ENCODE measurements at places on chromosomes 16 and 17.

- peak; percentile 13 for DNase-seq
Measured at GRCh38 chr17:550041-550398, 164.6 kb downstream of the VPS53 start.

- DNase-seq, result peak; percentile 22
Measured at GRCh38 chr16:88455610-88456355, 2.7 kb downstream of the ZFPM1 start.

GRCh38 chr17:72030067-72030899, 90.5 kb upstream of the SOX9 start:
- DNase-seq, result peak; percentile 17

DNA sequence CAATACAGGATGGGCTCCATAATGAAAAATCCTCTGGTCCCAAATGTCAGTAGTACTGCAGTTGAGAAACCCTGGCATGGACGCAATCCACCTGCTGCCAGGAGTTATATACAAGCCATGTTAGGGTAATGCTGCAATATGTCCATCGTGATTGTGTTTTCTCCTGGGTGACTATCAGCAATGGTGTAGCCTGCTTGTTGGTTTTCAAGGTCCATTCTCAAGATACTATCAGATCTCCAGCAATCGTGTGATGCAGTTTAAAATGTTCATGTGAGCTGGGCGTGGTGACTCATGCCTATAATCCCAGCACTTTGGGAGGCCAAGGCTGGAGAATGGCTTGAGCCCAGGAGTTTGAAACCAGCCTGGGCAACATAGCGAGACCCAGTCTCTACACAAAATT, 24.0 kb downstream of the ABCC1 start:
- no peak for DNase-seq

DNA sequence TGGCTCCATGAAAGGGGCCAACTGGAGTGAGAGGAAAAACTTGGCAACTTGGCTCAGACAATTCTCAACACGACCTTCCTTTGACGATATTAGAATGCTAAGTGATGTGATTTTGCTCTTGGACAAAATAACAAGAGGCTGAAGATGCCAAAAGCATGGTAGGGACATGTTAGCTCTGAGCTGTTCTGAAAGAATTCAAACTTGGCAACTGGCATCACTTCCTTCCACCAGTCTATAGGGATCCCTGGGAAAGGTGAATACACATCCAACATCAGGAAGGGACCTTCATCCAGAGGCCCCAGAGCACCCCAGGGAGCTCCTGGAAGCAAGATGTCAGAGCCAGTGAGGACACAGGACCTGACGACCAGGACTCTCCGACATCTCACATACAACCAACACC, 4.3 kb downstream of the KRT37 start:
- no peak for DNase-seq

DNA sequence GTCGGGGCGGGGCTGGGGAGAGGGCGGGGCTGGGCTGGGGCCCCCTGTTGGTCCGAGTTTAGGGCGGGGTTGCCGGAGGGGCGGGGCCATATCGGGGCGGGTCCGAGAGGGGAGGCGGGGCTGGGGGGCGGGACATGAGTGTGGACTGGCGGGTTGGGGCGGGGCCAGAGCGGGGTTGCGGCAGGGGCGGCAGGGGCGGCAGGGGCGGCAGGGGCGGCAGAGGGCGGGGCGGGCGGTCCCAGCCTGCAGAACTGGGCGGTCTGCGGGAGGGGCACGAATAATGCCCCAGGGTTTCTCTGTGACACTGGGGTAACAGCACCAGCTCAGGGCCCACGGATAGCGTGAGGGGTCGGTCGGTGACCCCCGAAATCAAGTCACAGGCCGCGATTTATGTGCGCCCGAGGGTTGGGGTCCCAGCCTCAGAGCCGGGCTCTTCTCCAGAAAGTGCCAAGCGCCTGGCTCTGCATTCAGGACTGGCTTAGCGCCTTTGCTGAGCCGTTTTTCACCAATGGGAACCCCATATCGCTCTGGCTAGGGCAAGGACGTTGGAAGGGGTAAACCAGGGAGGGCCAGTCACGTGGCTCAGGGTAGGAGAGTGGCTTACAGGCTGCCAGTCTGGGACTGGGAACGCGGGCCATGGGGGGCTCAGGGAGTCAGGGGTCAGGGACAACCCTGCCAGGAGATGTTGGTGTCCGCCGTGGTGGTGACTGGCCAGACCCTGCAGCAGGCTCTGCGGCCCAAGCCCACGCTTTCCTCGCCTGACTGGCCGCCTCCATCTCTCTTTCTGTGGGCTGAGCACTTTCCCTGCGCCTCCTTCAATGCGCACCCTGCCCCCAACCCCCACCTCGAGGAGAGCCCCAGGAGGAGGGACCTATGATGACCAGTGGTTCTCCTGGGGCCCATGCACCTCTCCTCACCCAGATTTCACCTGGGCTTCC, 1.2 kb upstream of the METTL26 start:
- peak; percentile 64 for DNase-seq

GRCh38 chr16:86528061-86528929, 18.0 kb downstream of the FOXF1 start:
- DNase-seq, result no peak

DNA sequence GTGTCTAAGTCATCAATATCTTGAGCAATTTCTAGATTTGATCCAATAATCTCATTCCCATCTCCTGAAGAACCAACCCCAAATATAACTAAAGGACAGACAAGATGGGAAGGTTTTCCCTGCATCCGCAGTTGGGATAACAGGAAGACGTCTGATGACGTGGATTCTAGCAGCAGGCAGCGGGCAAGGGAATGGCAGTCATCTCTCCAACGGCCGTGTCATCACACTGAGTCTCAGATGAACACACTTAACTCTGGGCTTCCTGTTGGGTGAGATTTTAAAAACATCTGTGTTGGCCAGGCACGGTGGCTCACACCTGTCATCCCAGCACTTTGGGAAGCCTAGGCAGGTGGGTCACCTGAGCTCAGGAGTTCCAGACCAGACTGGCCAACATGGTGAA, 20.9 kb upstream of the TIMP2 start:
- DNase-seq, result no peak

DNA sequence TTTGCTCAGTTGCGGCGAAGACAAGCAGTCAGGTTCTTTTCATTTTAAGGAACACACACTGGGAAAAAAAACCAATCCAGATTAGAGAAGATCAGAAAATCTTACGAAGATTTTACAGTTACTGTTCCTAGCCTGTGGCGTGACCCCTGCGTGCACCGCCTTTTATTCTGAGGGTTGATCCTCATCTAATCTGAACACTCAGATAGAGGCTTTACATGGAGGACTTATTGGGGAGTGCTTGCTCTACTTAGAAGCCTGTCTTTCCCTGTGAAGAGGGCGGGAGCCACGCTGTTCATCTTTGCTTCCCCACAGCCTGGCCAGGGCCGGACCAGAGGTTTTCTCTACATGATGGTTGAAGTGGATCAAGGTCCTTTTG, 1.4 kb downstream of the TBC1D24 start:
- DNase-seq, result no peak

DNA sequence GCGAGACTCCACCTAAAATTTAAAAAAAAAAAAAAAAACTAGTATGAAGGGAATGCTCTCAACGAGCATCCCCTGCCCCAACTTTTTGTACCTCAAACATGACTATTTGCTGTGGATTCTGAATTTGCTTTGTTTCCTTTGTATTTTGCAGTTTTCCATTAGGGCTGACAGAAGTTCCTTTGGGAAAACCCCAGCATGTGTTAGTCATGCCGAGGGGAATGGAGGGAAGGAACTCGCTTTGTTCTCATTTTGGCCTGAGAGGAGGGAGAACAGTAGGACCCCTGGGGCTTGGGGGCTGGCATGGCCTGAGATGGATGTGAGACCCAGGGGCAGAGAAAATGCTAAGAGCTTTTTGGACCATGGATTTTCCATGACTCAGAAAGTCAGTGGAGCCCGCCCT, 20.5 kb downstream of the KRT9 start:
- DNase-seq, result no peak

DNA sequence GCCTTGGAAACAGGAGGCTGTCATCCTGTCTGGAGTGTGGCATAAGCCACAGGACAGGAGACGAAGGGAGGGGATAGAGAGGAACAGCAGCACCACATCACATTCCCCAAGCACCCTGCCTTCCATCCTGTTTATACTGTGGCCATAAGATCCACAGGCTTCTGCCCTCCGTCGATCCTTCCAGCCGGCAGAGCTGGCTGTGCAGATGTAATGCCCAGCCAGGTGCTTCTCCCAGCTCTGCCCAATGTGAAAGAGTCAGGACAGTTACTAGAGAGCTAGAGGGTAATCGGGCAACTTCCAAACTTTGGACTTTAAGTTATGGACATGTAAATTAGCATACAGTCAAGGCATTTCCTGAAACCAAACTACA, 368.4 kb downstream of the SOX9 start:
- no peak for DNase-seq
